ENCODE measurements at places on chromosomes 12 and 14. TPM values are rescaled to one million over a fixed set of nuclear protein-coding genes. Genes with fewer than 3 reads are reported as not detected.

Gene RPL10L
- total RNA-seq = not detected

Gene ATP2B1
- total RNA-seq = 65.9 TPM

Gene KRT8
- total RNA-seq = 18.6 TPM

Gene PLD4
- not detected for total RNA-seq

Gene STYK1
- 2.0 TPM for total RNA-seq

Gene MGP
- 47.7 TPM for total RNA-seq

Gene FBRSL1
- total RNA-seq = 1.9 TPM

Gene DACT1
- total RNA-seq = 16.9 TPM

All from regular cardiac myocyte (primary cell).